ENCODE measurements at places on chromosomes 7 and 10.

DNA sequence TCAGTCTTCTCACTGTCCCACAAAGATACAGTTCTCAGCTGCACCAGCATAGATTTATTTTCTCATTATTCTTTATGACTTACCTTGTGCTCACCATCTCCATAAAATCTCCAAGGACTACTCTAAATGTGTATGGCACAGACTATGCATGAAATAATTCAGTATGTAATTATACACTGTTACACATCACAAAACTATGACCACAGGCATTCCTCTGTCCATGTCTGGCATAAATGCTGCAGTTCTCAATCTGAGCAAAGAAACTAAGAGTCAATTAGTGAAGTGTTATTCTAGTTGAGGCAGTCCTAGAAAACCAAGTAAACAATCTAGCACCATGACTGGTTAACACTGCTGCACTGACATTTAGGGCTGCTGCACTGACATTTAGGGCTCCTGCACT lies 2.7 kb downstream of the CYCS start:
- DNase-seq: no peak

DNA sequence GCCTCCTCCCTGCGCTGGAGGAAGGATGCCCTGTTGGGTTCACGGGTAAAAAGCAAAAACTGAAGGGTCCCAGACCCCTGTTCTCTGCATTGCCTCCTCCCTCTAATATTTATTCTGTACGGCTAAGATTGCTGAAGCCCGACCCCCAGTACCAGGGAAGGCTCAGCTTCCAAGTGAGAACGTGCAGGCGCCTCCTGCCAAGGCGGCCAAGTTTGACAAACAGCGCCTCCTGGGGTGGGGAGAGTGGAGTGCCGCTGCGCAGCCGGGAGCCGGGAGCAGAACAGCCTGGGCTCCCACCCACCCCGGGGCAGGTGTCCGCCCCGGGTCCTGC lies 4.7 kb upstream of the EBF3 start:
- DNase-seq: no peak

DNA sequence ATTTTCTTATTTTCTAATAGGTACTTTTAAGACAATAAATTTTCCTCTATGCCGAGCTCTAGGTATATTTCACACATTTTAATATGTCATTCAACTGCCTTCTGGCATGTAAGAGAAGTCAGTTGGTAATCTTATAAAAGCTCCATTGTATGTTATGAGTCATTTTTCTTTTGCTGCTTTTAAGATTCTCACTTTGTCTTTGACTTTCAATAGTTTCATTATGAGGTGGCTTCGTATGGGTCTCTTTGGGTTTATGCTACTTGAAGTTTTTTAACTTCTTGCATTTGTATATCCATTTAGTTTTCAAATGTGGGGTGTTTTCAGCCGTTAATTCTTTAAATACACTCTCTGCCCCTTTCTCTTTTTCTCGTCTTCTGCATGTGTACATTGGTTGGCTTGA lies 80.5 kb downstream of the ABCA13 start:
- DNase-seq: no peak

GRCh38 chr7:151342102-151342646 lies 562 bp downstream of the NUB1 start:
- no peak for DNase-seq

GRCh38 chr7:129969881-129970446 lies 17.2 kb upstream of the UBE2H start:
- no peak for DNase-seq

DNA sequence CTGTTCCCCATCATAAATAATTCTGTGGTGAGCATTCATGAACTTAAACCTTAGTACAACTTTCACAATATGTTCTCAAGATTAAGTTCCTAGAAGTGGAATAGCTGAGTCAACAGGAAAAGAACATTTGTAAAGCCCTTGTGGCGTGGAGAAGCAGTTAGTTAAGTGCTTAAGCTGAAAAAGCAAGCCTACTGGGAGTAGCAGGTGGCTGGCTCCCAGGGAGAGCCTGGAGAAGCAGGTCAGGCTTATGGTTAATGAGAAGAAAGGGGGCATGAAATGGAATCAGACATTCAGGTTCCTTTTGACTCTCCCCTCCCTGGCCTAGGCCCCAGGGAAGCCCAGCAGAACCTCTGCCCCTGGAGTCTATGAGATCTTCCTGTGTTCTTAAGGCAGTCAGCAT lies 35.3 kb downstream of the VSTM4 start:
- peak; percentile 68 for DNase-seq

DNA sequence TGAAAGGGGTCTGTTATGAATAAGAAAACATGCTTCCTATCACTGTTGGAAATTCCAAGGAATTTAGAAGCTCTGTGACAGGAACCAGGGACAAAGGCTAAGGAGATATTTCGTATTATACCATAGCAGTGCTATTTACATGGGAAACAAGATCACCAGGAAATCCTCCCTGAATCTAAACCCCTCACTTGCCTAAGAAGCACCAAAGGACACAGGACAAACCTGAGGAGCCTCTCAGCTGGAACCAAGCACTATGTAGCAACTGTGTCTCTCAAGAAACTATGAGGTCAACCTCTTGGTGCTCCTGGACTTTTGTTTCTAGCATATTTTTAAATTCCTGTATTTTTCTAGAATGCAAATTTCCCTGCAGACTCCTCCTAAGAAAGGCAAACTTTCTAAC lies 20.8 kb upstream of the IFIT1B start:
- no peak for DNase-seq

DNA sequence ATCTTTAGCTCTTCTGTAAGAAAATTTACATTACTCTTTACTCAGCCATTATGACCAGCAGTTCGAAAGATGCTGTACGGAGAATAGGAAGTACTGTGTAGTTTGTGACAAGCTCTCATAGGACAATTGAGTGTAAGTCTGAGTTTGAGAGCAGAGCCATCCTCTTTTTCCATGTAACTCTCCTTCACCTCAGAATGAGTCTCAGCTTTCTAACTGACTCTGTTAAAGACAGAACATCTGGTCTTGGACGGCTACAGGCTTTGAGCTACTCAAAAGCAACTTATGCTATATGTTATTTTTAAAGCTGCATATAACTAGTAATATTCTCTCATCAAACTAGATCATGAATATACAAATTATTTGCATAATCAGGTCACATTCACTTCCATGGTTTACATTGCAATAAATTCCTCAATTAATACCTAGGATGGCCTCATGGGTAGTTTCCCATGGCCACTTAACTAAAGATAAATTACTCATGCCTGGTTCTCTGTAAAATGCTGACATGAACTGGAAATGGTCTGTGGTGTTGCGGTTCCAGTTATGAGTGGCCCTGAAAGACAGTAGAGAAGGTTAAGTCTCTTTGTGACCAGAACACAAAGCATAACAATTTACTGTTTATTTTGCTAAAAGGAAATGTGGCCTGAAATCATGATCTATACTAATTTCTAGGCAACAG lies 358.7 kb downstream of the PHF14 start:
- DNase-seq: no peak

- no peak for DNase-seq
Observed at GRCh38 chr7:98266840-98267239, 14.6 kb upstream of the BRI3 start.
